Subcutaneous preadipocyte (primary cell): ENCODE measurements at places on chromosomes 13 and 19. TPM values are rescaled to one million over a fixed set of nuclear protein-coding genes. Genes with fewer than 3 reads are reported as not detected.

The FBXO27 gene
- 1.8 and 2.2 TPM in 2 replicates for total RNA-seq

The PSG3 gene
- total RNA-seq, result not detected in 2 replicates

The MBD3L3 gene
- not detected in 2 replicates for total RNA-seq

The GAMT gene
- 23.9 and 42.6 TPM in 2 replicates for total RNA-seq

The WTIP gene
- total RNA-seq, result 12.9 and 17.8 TPM in 2 replicates

The SPACA6 gene
- 2.6 and 5.1 TPM in 2 replicates for total RNA-seq

The SHISA2 gene
- total RNA-seq, result 0.39 TPM in 1 of 2 replicates, not detected in the other

The SACS gene
- 77.9 and 202 TPM in 2 replicates for total RNA-seq

The NLRP5 gene
- not detected in 2 replicates for total RNA-seq

The ZNF577 gene
- total RNA-seq, result 3.7 and 4.0 TPM in 2 replicates

The CEACAM1 gene
- total RNA-seq, result not detected in 2 replicates

The NCLN gene
- total RNA-seq, result 54.7 and 73.5 TPM in 2 replicates
